Bronchus fibroblast of lung (primary cell): ENCODE measurements at places on chromosomes 1 and 21. TPM values are rescaled to one million over a fixed set of nuclear protein-coding genes. Genes with fewer than 3 reads are reported as not detected.

Gene LORICRIN
- total RNA-seq: not detected in 2 replicates

Gene CLDN8
- not detected in 2 replicates for total RNA-seq

Gene ALPL
- total RNA-seq: 7.2 and 7.4 TPM in 2 replicates

Gene POU3F1
- total RNA-seq: not detected in 2 replicates

Gene KRTAP8-1
- not detected in 2 replicates for total RNA-seq

Gene RHBG
- total RNA-seq: not detected in 2 replicates

Gene RRP1B
- total RNA-seq: 24.5 and 26.2 TPM in 2 replicates

Gene RERE
- 14.6 and 21.4 TPM in 2 replicates for total RNA-seq

Gene DMBX1
- total RNA-seq: not detected in 2 replicates

Gene COL6A1
- total RNA-seq: 786 and 792 TPM in 2 replicates

Gene ENAH
- total RNA-seq: 26.3 and 33.6 TPM in 2 replicates

Gene OR2AK2
- not detected in 2 replicates for total RNA-seq

Gene SLFNL1
- under 0.01 TPM in 2 replicates for total RNA-seq

Gene FCRL6
- total RNA-seq: not detected in 2 replicates

Gene AADACL3
- total RNA-seq: not detected in 2 replicates

Gene CD5L
- not detected in 2 replicates for total RNA-seq

Gene NPR1
- under 0.01 and 0.15 TPM in 2 replicates for total RNA-seq

Gene FCGR3B
- not detected in 2 replicates for total RNA-seq

Gene CDC42
- 276 and 283 TPM in 2 replicates for total RNA-seq

Gene ANGPTL1
- 0.30 and 0.34 TPM in 2 replicates for total RNA-seq

Gene GBP5
- total RNA-seq: not detected in 2 replicates

Gene SAMD13
- total RNA-seq: 2.1 and 2.5 TPM in 2 replicates

Gene OPTC
- not detected in 2 replicates for total RNA-seq

Gene TRIM46
- 5.2 and 5.4 TPM in 2 replicates for total RNA-seq

Gene CRYBG2
- total RNA-seq: 1.3 TPM in 1 of 2 replicates, not detected in the other

Gene C1orf87
- under 0.01 TPM in 1 of 2 replicates, not detected in the other for total RNA-seq

Gene SEMA6C
- total RNA-seq: 2.0 and 2.1 TPM in 2 replicates

Gene VWA5B1
- not detected in 2 replicates for total RNA-seq

Gene GRHL3
- 0.17 TPM in 1 of 2 replicates, not detected in the other for total RNA-seq

Gene SPATA17
- total RNA-seq: 0.15 and 0.84 TPM in 2 replicates

Gene IFI44
- 2.5 and 3.7 TPM in 2 replicates for total RNA-seq

Gene FMOD
- 2.2 TPM in 2 replicates for total RNA-seq

Gene PTPRF
- total RNA-seq: 54.3 and 56.8 TPM in 2 replicates

Gene IGSF21
- total RNA-seq: not detected in 2 replicates
